ENCODE measurements at places on chromosomes 6 and 20.

GRCh38 chr6:4352322-4352669, 216.9 kb upstream of the ECI2 start:
- DNase-seq = no peak

- no peak for DNase-seq
Observed at GRCh38 chr6:2959909-2960719, 11.3 kb downstream of the SERPINB6 start.

GRCh38 chr6:108163267-108163643, 2.6 kb upstream of the NR2E1 start:
- no peak for DNase-seq

GRCh38 chr6:13741365-13741764, 29.7 kb upstream of the RANBP9 start:
- no peak for DNase-seq

DNA sequence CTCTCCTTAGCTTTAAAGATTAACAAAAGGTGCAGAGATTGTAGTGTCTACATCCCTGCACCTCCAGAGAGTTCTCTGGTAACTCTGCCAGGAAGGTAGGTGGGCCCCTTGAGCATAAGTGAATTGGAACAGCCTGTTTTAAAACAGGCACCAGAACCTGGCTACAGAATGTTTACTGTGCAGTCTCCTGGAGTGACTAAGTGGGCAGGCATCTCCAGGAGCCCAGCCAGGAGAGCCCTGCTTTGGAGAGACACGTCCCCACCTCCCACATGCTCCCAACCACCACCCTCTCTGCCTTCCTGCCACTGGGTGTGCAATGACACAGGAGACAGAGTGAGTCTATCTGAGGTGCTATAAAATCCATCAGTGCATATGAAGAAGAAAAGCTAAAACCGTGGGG, 110.3 kb upstream of the EYA4 start:
- no peak for DNase-seq

DNA sequence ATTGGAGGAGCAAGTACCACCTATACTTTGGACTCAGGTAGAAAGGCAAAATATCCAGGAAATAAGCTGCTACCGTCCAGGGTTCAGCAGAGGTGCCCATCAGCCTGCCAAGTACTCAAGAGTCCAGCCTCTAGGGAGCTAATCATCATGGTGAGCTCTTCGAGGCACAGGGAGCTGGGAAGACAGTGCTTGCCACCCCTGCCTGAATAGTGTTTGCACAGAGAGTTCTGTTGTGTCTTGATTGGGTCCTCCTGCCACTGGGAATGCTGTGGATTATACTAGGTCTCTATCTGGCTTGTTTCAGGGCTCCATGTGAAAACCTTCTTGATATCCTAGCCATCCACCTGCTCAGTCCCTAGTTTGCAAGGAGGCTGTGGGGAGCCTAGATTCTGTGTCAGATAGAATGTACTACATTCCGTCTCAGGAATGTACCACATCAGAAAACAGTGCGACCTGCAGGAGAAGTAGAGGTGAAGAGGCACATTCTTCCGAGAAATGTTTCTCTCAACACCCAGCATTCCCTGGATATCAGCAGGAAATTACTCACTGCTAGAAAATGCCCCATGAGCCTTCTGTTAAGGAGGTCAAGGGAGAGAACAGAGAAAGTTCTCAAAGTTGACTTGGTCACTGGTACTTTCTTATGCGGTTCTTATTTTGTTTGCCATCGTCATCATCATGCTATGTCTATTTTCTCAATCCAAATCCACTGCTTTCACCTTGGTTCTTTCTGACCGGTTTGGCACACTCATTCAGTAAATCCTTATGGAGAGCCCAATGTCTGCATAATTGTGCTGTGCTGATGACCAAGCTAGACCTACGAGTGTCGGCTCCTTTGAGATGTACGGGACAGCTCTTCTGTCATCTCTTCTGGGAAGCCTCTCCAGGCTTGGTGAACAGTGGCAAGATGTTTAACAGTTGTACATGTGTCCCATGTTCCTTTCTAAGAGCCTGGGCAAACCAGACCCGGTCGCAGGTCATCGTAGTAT, 30.7 kb downstream of the PTPN1 start:
- no peak for DNase-seq

- DNase-seq = no peak
Observed at GRCh38 chr6:36929607-36930006, 24.9 kb upstream of the PI16 start.

DNA sequence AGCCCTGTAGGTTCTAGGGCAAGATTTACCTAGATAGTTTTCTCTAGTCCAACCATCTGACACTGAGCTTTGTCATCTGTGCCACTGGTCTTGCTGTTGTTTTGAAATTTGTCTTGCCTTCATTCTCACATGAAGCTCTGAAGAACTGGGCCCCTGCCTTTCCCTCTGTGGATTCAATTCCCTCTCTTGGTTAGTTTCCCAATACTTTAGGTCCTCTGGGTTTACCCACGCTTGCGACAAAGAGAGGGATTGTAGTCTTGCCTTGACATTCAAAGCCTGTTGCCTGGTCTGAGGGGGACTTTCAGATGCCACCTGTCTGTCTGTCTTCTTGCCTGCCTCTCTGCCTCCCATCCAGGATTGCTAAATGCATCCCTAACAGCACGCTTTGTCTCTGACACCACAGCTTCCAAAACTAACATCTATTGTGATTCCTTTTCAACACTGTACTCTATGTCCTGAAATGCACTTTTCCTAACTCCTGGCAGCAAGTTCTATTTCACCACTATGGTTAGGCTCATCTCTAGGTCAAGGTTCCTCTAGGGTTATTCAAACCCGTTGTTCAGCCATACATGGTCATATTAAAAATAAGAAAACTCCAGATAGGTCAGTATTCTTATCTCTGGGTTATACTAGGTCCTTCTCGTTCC, 25.5 kb upstream of the MANEA start:
- DNase-seq = no peak

- no peak for DNase-seq
Observed at GRCh38 chr20:59351157-59352040, 51.0 kb downstream of the EDN3 start.

GRCh38 chr6:1110941-1111349, 201.0 kb upstream of the FOXQ1 start:
- no peak for DNase-seq

GRCh38 chr6:90217506-90218127, 79.0 kb downstream of the BACH2 start:
- no peak for DNase-seq

DNA sequence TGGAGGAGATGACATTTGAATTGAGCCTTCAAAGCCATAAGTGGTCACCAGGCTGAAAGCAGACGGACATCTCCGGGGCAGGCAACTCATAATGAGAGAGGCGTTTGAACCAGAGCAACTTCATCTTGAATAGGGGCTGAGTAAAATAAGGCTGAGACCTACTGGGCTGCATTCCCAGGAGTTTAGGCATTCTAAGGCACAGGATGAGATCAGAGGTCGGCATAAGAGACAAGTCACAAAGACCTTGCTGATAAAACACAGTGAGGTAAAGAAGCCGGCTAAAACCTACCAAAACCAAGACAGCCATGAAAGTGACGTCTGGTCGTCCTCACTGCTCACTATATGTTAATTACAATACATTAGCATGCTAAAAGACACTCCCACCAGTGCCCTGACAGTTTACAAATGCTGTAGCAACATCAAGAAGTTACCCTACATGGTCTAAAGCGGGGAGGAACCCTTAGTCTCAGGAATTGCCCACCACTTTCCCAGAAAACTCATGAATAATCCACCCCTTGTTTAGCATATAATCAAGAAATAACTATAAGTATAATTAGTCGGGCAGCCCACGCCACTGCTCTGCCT, 194.7 kb upstream of the SOX4 start:
- no peak for DNase-seq

- DNase-seq = no peak
Observed at GRCh38 chr6:132504757-132505156, 8.2 kb downstream of the STX7 start.

- DNase-seq = no peak
Observed at GRCh38 chr20:10669843-10670446, 3.9 kb downstream of the JAG1 start.

- no peak for DNase-seq
Observed at GRCh38 chr6:84522135-84522549, 242.3 kb downstream of the TBX18 start.

GRCh38 chr20:39855799-39856198, 833.2 kb downstream of the MAFB start:
- no peak for DNase-seq

DNA sequence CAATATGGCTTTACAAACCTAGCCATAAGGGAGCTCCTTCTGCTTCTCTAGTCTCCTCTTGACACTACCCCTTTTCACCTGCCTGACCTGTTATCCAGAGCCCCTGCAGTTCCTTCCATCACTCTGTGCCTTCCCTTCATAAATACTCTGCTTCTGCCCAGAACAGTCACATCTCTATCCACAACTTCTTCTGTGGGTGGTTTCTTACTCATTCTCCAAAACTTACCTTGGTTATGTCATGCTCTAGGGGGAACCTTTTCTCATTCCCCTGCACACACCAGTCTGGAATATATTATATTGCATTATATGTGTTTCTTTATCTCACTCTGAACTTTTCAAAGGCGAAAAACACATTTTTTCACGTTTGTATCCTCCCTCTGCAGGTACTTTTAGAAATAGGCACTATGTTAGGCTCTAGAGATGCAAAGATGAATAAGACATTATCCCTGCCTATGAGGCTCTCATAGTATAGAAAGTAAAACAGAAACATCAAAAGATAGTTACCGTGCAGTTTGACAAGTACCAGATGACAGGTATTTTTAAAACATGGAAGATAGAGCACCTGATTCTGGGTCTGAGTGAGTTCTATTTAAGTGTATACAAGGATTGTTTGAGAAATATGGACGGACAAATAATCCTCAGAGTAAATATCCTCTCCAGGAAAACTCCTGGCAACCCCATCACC, 51.5 kb downstream of the AIG1 start:
- DNase-seq = no peak

DNA sequence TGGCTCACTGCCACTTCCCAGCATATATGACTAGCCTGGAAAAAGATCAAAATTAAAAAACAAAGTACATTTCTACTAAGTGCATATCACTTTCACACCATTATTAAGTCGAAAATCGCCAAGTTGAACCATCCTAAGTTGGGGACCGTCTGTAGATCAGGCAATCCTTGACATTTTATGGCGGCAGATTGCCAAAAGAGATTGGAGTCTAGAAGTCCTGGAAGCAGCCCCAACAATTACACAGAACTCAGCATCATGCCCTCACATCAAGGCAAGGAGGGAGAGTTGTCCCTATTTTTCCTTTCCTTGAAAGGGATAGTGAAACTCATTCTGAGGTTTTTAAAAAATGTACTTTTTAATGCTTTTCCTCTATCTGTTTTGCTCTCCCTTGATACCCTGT, 30.7 kb downstream of the SLC22A3 start:
- DNase-seq = no peak

DNA sequence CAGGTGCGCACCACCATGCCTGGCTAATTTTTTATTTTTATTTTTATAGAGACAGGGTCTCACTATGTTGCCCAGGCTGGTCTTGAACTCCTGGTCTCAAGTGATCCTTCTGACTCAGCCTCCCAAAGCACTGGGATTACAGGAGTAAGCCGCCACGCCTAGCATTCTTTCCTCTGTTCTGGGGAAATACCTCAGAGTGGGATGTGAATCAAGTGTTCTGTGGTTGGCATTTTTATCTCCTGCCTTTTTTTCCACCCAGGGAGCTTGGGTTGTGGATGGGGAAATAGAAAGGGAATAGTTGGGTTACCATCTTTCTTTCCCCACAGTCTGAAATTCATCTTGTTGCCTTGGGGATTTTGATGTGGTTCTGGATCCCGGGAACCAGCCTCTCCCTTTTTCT, 24.1 kb downstream of the TFAP2C start:
- no peak for DNase-seq

- DNase-seq = no peak
Observed at GRCh38 chr6:72322771-72323170, 299.1 kb upstream of the KCNQ5 start.

GRCh38 chr6:20279608-20280287, 67.5 kb upstream of the MBOAT1 start:
- DNase-seq = no peak

GRCh38 chr6:166024252-166024651, 143.4 kb downstream of the TBXT start:
- DNase-seq = no peak

DNA sequence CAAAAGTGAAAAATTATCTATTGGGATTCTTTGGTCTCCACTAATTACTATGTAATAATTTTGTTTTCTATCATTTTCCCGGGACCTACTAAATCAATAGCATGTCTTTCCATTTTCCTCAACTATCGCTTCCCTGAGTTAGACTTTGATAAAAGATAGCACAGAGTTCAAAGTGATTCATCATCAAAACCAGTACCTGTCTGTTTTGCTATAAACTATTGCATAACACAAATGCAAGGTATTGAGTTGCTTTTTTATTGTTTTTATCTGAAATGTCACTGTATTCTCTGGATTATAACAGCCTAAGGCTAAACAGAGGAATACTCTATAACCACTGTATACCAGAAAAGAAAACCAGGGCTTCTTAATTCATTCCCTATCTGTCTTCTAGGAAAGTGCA, 19.7 kb downstream of the FRK start:
- DNase-seq = no peak

DNA sequence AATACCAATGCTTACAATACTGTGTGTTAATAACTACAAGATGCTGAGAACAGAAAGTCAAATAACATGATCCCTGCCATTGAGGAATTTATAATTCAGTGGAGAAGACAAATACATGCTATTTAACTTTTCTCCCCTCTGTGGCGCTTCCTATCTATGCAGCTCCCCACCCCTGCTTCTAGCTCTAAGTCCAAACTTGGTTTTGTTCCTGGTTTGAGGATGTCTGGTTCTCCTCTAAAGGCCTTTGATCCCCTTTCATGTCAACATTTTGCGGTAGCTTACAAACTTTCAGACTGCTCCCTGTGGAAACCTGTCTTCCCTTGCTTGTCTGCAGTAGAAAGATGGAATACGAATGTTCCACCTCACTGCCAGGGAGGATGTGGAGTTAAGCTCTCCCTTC, 18.4 kb upstream of the REPS1 start:
- DNase-seq = no peak

GRCh38 chr6:138692058-138692977, 81.3 kb upstream of the CCDC28A start:
- no peak for DNase-seq

DNA sequence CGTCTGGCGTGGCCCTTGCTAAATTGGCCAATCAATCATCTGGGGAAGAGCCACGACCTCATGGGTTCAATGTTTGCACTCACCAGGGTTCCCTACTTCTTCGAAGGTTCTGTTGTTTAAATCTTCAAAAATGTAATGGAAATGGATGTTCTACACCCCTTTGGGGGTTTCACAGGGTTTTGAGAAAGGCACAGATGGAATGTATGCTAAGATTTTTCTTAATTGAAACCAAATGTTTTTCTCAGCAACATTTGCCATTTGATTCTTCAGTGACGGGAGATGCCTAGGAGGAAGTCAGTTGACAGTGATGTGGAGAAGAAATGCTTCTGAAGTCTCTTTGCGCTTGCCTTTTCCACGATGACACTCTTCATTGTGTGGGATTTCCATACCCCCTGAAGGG, 312.3 kb downstream of the ESR1 start:
- DNase-seq = no peak

DNA sequence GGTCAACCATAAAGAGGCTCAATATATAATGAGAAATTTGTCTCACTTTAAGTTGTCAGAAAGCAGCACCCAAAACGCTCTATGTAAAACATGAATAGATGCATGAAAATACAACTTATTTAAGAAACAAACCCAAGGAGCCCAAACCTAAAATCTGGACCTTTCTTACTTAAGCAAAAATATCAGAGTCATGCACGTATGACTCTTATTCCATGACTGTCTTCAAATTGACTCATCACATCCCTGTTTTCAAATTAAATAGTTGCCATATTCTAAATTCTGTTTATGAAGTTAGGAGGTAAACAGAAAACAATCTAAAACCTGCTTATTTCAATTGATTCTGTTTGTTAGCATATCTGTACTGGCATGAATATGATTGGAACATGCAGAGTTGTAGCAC, 42.1 kb downstream of the ANKRD6 start:
- DNase-seq = no peak

All from stimulated activated CD4-positive, alpha-beta T cell treated with anti-CD3 and anti-CD28 coated beads, Interleukin-15, amount 100 ng/mL, for 48 hours (primary cell).